ENCODE measurements at places on chromosomes 11 and 22.

DNA sequence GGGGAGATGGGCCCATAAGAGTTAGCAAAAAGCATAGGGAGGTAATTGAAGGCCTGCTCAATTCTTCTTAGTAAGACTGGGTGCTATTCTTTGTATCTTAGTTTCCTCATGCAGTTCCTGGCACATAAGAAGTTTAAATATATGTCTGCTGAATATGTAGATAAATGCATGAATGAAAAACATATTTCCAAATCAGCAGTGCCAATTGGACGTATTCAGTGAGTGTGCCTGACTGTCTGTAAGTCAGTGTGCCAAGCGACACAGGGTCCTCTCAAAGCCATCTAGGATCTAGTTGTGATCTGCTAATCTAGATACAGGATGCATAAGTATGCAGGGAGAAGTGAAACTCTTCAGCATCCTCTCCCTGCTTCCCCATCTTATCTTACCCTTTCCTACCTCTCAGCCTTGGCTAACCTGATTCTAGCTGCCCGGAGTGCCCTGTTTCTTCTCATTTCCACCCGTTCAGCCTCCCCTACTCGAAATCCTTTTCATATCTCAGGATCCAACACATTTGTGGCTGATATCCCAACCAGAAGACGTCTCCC is 91.1 kb upstream of the SORL1-AS1 start:
- no peak for DNase-seq

- no peak for DNase-seq
These were observed 71.8 kb downstream of the XRRA1 start for GRCh38 chr11:74877132-74877531.

GRCh38 chr11:85627332-85627997 is at the start of gene DLG2:
TSS of gene DLG2 (minus strand) at chr11:85627344.
- DNase-seq: peak; percentile 6

- DNase-seq: no peak
These were observed 564.4 kb upstream of the LUZP2 start for GRCh38 chr11:23932485-23932898.

DNA sequence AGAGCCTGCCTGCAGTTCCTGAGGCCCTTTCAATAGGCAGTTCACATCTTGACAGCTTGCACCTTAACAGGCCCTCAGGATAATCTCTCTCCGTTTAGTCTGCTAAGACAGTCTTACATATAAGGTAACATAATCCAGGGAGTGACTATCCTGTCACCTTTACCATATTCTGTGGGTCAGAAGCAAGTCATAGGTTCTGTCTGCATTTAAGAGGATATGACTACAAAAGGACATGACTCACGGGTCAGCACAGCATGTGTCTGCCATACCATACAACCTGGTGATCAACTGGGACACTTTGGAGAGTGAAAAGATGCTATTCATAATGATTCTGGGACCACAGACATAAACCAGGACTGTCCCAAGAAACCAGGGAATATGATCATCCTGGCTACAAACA is 611.1 kb downstream of the SOX6 start:
- DNase-seq: no peak

DNA sequence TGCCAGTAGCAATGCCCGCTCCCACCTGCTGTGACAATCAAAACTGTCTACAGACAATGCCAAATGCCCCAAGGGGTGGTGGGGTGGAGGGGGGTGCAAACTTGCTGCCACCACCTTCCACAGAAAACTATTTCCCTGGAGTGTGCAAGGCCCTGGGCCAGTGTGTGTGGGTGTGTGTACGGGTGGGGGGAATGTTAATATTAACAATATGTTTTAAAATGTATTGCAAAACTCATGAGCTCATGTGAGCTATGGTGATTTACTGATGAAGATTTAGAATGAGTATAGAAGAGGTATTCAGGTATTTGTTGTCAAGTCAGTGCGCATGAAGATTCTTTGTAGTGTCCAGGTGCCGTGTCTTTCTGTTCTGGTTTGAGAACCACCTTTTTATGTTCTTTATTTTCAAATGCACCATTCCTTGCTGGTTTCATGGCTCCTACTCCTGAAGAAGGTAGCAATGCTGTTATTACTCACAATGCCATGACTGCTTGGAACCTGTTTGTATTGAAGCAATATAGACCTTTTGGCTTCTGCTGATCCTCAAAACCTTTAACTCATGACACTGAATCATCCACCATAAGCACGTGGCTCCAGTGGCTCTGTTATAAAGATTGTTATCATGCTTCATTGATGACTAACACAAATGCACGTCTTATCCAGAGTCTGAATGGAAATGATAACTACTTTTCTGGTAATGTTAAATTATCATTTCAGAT is 29.9 kb upstream of the AQP11 start:
- no peak for DNase-seq

GRCh38 chr22:44410451-44410991 is 87.5 kb downstream of the RTL6 start:
- no peak for DNase-seq

DNA sequence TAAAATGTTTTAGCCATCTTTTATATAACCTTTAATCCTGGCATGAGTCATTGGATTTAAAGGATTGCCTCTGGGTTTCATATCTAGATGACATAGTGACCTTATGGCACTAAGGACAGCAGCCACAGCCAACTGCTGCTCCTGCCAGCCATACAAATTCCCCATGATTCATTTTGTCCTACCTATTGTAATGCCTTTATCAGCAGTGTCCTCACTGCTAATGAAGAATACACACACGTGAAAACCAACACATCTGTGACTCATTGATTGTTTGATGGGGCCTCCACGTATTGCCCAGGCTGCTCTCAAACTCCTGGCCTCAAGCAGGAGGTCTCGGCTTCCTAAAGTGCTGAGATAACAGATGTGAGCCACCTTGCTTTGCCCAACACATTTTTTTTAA is 1.8 kb downstream of the LDHAL6A start:
- DNase-seq: no peak

DNA sequence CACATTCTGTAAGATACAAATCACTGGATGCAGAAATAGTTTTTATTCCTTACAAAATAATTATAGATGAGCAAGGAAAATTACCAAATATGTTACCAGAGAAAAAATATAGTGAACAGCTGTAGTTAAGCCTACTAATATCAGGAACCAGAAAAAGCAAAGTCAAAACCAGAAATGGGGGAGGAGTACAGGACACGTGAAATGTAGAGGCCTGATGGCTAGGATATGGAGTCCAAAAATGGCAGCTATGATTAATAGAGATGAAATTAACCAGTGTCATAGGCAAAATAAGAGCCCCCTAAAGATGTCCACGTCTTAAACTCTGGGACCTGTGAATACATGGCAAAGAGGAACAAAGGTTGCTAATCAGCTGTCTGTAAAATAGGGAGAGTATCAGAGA is 34.1 kb downstream of the MRE11 start:
- DNase-seq: no peak

DNA sequence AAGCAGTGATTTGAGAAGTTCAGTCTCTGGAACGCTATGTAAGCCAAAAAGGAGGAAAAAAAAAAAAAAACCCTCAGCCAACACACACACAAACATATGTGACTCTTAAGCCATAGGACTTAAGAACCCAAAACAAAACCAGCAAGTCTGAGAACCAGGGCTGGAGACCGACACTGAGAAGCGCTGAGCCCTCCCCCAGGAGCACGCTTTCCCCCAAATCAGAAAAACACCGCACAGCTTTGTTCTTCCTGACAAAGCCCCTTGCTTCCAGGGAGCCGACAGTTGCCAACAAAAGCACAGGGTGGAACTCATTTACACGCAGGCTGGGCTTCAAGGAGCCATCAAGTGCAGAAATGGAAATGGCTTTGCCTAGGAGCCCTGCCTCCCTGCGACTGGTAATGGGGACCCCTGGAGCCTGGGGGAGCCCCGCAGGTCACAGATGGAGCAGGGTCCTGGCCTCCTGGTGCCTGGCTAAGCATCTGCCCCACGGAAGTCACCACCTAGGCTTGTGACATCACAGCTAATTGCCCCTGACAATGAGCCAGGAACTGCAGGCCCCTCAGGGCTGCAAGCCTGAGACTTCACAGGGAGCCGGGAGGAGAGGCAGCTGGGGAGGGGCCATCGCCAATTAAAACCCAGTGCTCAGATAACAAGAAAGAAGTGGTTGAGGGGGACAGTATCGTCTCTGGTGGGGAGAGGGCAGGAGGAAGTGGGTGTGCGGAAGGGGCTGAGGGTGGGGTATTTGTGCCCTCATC is 66.9 kb downstream of the NFAM1 start:
- DNase-seq: peak; percentile 79

- no peak for DNase-seq
These were observed 73.2 kb downstream of the CCDC81 start for GRCh38 chr11:86447763-86448480.

GRCh38 chr11:9878936-9879335 is 215.1 kb downstream of the SWAP70 start:
- no peak for DNase-seq

DNA sequence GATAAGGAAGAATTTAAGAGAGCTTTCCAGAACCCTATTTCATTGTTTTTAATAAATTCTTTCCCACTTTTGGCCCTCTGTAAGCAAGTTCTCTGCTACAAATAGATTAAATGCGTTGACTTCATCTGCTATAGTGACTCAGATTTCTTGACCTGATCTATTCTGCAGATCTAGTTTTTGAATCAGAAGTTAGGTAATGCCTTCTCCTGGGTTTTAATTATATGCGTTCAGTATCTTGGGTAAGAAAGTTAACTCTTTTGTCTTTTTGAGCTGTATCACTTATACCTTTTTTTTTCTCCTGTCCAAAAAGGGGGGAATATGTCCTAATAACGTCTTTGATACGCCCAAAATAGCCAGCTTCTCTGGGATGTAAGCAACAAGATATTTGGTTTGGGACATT is 2.4 kb upstream of the HEPHL1 start:
- DNase-seq: no peak

- no peak for DNase-seq
These were observed 18.1 kb upstream of the CDKN1C start for GRCh38 chr11:2903672-2904011.

DNA sequence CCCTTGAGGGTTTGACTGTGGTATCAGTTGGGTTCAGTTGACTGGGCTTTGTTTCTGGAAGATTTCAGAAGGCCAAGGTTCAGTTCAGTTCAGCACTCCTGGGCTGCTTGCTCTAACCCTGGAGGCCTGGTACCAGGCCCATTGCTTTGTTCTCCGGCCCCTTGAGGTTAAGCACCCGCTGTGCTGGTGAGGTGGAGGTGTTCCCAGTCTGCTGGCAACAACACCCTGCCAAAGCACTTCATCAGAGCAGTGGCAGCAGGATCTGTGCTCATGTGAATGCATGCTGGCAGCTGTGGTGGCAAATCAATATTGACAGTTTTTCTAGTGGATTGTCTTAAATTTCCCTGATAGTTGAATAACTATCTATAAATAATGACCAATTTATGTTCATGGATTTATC is 3.8 kb upstream of the SCGB1D1 start:
- DNase-seq: no peak

GRCh38 chr11:85974122-85974521 is 94.8 kb downstream of the PICALM start:
- DNase-seq: no peak

DNA sequence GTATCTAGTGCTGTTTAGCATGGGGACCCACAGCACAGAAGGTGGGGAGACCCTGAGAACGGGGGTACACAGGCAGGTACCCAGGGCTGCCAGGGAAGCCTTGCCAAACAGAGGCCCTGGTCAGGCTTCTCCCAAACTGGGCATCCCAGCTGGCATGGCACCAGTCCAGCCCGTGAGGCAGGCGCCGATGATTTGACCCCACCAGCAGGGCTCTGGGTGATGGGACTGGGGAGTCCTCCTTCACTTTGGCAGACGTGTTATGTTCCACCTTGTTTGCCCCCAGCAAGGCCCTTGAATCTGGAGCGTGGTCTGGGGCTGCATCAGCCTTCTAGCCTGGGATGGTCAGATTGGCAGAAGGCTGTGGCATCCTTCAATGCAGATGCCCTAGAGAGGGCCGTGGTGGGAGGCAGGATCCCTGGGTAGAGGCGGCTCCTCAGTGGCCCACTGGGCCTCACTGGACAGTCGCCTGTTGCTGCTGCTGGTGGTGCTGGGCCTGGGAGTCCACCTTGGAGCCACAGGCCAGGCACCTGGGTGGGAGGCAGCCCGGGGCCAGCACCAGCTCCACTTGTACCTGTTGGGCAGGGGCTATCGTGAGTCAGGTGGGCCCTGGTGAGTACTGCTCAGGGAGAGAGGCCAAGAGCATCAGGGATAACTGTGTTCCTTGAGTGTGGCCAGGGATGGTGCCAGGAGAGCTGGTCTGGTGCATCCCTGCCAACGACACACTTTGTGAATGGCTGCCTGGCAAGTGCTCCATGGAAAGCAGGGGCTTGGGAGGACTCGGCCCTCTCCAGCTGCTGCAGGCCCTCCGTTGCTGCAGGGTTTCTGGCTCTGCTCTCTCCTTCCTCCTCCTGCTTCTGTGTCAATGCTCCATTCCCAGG is 3.3 kb downstream of the ADORA2A start:
- no peak for DNase-seq

GRCh38 chr11:47178737-47179654 is 2.3 kb upstream of the ARFGAP2 start:
- DNase-seq: no peak

GRCh38 chr22:30701872-30702271 is 7.2 kb downstream of the OSBP2 start:
- DNase-seq: no peak

DNA sequence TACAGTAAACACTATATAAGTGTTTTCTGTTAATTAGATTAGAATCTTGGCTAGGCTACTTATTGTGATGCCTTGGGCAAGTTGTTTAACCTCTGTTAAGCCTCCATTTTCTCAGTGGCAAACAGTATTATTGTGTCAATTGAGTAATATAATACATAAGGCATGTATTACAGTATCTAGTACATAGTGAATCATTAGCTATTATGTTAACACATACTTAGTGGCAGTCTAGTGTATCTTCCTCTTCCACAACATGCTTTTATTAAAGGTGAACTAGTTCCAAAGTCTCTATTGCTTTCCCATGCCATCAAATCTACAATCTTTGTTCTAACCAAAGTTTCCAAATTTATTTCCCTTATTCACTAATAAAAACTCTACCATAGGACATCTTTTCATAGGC is 200.9 kb downstream of the SOX6 start:
- DNase-seq: no peak

DNA sequence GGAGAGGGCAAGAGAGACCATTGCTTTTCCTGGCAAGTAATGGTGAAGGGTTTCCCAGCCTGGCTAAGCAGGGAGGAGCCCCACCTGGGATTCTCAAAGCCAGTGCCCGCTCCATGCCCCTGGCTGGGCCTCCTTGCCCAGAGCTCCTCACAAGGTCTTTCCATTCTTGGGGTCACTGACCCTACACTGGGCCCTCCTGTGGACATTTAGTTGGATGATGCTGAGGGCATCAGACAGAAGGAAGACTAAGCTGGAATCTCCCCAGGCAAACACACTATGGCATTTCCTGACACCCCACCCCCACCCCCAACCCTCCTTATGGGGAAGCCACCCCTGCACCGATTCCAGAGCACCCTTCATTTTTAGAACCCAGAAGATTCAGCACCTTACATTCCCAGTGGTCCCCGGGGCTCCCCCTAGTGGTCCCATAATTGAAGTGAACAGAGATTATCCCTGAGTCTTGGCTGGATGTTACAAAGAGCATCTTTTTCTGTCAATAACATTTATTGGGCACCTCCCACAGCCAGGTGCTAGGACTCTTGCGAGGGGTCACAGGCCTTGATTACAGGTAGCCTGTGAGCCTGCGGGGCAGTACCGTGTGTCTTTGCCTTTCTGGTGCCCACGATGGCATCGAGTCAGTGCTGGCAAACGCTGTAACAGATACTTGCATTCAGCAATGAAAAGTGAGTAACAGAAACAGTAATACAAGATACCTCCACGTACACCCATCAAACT is 548.5 kb downstream of the BUD13 start:
- DNase-seq: peak; percentile 72

All from NCI-H1105 (cell line).